ENCODE measurements at places on chromosomes 3 and 15.

- DNase-seq: no peak
Observed at GRCh38 chr15:77642793-77643430, 10.2 kb upstream of the LINGO1 start.

DNA sequence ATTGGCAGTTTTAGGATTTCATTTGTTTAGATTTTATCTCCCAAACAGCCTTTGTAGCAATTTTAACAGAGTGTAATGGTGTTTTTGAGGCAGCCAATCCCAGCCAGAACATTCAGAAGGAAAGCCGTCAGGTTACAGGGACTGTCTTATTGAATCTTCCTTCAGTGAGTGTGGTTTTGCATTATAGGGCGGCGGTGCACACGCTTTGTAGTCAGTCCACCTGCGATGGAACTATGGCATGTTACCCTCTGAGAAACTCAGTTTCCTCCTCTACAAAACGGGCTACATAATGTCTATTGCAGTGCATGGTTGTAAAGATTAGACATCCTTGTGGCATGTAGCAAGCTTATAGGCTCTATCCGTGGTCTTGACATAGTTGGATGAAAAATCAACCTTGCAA is 1.0 kb downstream of the LRRC28 start:
- DNase-seq: no peak

DNA sequence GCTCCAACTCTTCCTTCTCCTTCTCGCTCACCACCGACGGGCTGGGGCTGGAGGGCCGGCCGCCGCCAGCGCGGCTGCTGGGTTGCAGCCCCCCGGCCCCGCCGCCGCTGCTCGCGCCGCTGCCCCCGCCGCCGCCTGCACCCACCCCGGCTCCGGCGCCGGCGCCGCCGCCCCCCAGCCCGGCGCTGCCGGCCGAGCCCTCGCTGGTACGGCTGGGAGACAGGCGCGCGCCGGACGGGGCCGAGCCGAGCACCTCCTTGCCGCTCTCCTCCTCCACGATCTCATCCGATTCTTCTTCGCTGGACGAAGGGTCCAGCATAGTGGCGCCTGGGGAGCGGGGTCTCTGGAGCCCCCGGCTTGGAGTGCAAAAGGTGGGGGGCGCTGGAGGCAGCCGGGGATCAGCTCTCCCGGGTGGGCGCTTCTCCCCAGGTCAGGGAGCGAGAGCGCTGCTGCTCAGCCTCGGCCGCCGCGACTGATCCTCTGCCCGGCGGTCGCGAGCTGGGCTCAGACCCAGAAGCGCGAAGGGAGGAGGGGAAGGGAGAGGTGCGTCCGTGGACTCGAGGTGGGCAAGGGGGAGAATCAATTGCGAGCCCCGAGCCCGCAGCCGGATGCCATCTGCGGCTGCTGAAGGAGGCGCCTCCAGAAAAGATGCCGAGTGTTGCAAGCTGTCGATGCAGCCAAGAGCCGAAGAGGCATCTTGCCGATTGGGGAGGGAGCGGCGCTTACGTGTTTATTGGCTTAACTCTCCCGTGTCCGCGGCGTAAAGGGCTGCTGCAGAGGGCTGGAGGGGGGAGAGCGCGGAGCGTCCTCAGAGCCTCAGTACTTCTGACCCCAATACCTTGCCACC is at the start of gene CADPS:
Gene CADPS (minus strand): TSS at position 706 of the 847 bp plus-strand sequence. CDS start 387 bp downstream, at position 319.
- DNase-seq: peak; percentile 2

DNA sequence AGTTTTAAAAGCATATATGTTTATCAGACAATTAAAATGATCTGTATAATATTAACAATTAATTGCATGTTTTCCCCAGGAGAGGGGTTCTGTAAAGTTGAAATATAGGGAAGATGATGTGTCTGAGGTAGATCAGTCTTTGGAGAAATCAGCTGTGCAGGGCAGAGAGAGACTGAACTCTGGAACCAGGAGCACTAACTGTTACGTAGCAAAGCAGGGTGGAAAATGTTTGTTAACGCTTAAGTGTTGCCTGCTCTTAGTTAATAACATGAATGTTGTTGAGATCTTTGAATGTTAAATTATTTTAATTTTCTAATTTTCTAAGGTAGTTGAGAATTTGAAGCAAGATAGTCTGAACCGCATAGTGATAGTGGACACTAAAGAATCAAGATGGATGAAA is 57.5 kb downstream of the NEO1 start:
- DNase-seq: no peak

GRCh38 chr3:14441920-14442300 is 39.5 kb downstream of the SLC6A6 start:
- DNase-seq: no peak

- DNase-seq: no peak
Observed at GRCh38 chr3:123068601-123069381, 2.0 kb downstream of the PDIA5 start.

GRCh38 chr3:79973917-79974595 is 206.3 kb upstream of the ROBO1 start:
- no peak for DNase-seq

GRCh38 chr15:24627443-24627842 is 48.1 kb upstream of the NPAP1 start:
- DNase-seq: no peak

DNA sequence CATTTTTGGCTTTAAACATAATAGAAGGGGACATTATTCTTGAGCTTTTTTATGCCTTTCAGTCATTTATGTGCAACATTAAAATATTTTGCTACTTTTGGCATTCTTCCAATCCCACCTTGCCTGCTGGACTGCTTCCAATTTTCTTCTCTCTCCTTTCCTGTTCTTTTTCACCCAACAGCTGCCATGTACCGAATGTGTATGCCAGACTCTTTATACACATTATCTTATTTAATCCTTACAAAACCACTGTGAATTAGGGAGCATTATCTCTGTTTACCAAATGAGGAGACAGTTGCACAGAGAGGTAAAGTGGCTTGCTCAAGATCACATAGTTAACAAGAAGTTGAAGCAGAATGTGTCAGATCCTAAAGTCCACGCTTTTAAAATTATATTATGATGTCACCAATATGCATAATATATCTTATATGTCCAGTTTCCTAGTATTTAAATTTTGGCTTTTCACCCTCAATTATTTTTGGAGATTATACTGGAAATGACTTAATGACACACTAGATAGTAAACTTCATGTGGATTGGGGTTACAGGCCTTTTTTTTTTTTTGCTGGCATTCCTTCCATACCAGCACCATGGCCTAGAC is 231.5 kb downstream of the THRB start:
- DNase-seq: no peak

DNA sequence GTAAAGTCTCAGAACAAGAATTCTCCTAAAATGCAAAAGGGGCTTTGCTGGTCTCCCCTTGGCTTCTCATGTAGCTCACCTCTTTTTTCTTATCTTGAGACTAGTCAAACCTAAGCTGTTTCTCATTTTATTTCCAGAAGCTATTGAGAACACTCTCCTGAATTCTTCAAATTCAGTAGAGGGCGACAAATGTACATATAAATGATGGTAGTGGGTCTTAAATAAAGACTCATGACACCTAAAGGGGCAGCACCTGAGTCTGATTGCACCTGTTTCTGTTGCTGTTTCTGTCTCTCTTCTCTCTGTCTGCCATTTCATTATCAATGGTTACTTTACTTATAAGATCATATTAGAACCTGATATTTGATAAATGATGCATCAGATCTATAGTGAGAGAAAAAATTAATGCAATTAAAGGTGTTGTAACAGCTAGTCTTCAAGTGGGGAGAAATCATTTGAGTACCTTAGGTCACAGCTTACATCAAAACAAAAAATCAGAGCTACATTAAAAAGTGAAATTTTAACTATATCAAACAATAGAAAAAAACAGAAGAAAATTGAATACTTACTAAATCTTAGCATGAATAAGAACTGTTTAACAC is 7.0 kb downstream of the ADIPOQ start:
- DNase-seq: no peak

- DNase-seq: no peak
Observed at GRCh38 chr3:69856965-69857705, 117.9 kb downstream of the MITF start.

- peak; percentile 31 for DNase-seq
Observed at GRCh38 chr3:127777921-127778656, 44.2 kb downstream of the MGLL start.

DNA sequence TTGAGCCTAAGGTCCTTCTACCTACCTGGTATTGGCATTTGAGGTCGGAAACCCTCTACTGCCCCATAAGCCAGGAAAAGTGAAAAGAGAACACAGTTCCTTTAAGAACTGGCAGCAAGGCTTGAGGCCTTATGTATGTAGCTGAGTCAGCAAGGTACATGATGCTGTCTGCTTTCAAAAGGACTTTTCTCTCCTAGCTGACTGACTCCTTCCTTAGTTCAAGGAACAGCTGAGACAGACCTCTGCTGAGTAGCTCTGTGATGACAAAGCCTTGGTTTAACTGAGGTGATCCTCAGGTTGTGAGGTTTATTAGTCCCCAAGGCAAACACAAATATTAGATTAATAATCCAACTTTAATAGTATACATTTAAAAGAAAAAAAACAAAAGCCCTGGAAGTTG is 45.8 kb downstream of the ADPGK start:
- no peak for DNase-seq

DNA sequence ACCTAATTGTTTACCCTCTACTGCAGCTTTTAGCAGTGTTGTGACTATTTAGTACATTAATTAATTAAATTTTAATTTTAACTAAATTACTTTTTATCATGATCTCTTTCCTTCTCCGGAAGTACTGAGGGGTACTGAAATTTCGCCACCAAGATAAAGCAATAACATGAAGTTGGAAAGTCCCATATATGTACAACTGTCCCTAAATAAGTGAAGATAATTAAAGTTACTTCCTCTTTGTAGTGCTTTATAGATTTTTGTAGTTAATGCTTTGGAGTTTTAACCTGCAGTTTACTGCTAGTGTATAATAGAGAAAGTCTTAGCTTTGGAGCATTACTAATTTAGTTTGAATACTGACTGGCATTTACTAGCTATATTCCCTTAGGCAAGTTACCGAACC is 325.3 kb downstream of the NAALADL2 start:
- DNase-seq: no peak

GRCh38 chr3:50604628-50605588 is 6.7 kb downstream of the CISH start:
- DNase-seq: no peak

DNA sequence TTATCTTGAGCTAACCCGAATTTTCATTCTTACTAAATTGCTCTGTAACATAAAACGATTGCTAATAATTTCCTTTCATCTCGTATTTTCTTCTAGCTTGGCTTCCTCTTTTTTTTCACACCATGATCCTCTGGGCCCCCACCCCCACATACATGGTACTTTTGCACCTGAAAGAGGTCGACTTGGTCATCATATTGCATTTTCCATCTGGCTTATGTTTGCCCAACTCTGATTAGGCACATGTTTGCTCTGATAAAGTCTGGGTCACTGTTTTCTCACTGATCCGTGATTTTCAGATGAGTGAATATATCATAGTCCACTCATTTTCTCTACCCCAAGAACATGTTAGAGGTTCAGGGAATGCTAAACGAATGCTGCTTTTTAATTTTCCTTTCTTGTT is 49.5 kb downstream of the ARRDC4 start:
- no peak for DNase-seq

DNA sequence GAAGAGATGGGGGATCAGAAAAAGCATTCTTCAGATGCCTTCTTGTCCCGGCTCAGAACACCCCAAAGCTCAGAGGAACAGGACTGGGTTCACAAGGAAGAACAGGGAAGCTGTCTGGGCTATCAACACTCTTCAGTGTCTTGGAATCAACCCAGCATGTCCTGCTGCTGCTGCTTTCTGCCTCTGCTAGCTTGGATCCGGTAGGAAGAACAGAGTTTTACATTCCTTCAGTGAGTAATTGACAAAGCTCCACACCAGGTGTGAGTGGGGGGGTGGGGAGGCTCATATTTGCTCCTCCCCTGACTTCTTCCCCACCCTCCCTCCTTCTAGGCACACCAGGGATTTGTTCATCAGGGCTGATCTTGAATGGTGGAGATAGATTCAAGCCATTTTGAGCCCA is 13.1 kb upstream of the ETV5 start:
- DNase-seq: no peak

- no peak for DNase-seq
Observed at GRCh38 chr3:117407317-117407716, 697.7 kb downstream of the TUSC7 start.

DNA sequence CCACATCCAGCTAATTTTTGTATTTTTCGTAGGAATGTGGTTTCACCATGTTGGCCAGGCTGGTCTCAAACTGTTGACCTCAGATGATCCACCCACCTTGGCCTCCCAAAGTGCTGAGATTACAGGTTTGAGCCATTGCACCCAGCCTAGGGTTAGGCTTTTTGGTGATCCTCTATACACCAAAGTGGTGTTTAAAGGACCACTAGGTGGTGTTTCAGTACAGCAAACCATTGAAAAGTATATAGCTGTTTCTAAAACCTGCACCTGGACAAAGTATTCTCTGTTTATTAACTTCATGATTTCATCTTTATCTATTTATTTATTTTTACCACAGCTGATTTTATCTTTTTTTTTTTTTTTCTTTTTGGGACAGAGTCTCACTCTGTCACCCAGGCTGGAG is 68.4 kb downstream of the MINDY2 start:
- DNase-seq: no peak

DNA sequence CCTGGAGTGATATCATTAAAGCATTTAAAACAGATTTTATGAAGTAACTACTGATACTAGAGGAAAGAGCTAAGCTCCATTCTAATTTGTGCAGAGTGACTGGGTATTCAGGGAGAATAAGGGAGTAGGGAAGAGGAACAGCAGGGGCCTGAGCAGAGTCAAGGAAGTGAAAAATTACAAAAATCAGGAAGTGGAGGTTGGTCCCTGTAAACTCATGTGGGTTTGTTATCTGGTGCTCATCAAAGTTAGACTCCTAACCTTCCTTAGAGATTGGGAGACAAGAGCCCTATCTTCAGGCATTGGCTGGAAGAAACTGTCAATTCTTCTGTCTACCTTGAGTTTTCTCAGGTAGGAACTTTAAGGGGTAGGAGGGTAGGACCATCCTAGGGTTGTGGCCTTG is 82.5 kb downstream of the NEK11 start:
- DNase-seq: no peak

- no peak for DNase-seq
Observed at GRCh38 chr15:82533801-82534200, 6.5 kb downstream of the RPS17 start.

- DNase-seq: no peak
Observed at GRCh38 chr3:70180664-70181063, 131.8 kb downstream of the MDFIC2 start.

Data from fibroblast of gingiva (primary cell).